Colonic mucosa (tissue), 4 donors: ENCODE measurements at places on chromosomes 13 and 19.
A peak's percentile ranks its signal among the peaks of the same experiment; 100 is the strongest.

DNA sequence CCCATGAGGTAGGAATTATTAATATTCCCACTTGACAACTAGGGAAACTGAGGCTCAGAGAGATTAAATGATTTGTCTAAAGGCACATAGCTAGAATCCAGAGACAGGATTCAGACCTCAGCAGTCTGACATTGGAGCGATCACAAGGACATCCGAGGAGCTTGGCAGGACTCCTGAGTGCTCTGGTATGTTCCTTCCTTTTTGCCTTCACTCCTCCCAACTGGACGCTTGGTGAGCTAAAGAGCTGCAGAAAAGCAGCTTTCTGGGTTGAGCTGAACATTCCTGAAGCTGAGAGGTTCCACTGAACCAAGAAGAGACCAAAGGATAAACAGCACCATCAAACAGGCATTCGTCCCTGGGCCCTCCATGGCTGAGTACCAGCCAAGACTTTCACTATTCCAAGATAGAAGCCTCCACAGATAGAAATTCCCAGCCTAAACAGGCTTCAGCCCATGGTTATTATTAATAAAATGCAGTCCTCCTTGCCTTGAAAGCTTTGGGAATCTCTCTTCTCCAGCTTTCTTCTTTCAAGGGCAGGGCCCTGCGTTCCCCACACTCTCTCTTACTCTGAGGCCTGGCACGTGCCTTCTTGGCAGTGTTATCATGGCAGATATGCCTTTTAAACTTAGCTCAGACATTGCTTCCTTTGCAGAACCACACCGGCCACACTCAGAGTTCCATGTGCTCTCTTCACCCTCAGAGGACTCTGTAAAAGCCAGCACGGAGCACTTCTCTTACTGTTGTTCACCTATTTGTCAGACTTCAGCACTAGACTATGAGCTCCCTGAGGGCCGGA, 97.1 kb downstream of the CYSLTR2 start:
- DNase-seq = peak; percentile 24

DNA sequence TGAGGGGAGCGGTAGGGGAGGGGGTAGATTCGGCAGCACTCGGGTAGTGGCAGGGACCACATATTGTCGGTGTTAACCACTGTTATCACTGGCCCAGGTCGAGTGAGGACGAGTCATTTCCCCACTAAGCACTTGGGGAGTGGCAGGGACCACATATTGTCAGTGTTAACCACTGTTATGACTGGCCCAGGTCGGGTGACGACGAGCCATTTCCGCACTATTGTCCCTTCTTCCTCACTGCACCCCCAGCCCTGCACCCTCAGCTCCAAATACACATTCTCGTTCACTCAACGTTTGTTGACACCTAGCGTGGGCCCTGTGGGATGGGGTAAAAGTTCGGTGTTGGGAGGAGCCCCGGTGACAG, 467 bp upstream of the CLN5 start:
- peak; percentile 46 for DNase-seq

DNA sequence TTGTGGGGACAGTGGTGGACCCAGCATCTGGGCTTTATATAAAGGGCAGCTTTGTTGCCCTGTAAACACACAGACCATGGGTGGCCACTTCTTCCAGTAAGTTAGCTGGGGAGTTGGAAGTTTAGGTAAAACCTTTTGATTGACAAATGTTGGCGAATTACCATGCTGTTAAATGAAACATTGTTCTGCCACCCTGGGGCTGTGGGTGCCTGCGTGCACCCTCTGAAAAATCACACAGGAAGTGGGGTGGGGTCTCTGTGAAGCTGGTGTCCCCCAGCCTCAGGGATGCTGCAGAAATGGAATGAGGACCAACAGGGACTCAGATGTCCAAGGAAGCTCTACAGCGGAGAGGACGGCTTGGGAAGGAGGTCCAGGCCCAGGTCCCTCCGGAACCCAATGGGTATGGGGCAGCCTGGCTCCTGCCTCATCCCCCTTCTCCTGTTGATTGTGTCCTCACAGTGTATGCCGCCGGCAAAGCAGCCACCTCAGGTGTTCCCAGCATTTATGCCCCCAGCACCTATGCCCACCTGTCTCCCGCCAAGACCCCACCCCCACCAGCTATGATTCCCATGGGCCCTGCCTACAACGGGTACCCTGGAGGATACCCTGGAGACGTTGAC, 2.8 kb upstream of the USF2 start:
- DNase-seq = no peak

DNA sequence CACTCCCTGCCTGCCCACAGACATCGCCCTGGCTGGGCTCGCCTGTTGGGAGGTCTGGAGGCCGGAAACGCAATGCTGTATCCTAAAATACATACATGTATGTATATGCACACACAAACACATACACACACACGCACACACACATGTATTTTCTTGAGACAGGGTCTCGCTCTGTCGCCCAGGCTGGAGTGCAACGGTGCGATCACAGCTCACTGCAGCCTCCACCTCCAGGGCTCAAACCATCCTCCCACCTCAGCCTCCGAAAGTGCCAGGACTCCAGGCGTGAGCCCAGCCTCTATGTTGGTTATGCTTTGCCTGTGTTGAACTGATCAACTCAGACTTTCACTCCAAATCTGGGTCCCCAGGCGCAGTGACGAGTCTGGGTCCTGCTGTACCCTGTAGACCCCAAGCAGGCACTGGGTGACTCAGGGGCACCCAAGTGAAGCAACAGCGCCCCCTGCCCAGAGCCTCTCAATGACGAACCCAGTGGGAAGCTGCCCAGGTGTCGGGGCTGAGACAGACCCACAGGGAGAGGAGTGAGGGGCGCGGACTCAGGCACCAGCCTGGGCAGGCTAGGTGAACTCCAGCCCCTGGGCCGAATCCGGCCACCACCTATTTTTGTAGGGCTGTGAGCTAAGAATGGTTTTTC, 27.4 kb upstream of the CACTIN start:
- DNase-seq = no peak

GRCh38 chr13:34842466-34842865, 99.6 kb upstream of the NBEA start:
- no peak for DNase-seq

- no peak for DNase-seq
Observed at GRCh38 chr19:54158812-54159351, 639 bp downstream of the LENG1 start.

- DNase-seq = no peak
Observed at GRCh38 chr19:48190288-48190884, 19.9 kb downstream of the ZSWIM9 start.

GRCh38 chr13:25688536-25688935, 316.8 kb downstream of the ATP8A2 start:
- DNase-seq = peak; percentile 22

DNA sequence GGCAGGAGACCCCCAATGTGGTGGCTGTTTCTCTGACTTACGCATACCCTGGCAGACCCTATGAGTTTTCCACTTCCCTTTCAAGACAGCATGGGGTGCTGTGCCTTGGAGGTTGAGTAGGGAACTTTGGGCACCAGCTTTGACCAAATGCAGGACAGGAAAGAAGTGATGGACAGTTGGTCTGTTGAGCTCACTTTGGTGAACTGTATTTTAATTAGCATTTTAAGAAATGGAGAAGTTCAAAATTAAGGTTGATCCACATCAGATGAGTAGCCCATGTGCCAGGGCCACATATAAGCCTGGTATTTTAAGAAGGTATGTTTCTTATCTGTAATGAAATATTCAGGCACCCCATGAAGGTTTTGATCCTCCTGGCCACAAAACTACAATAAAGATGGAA, 46.1 kb upstream of the RAP2A start:
- no peak for DNase-seq

- no peak for DNase-seq
Observed at GRCh38 chr13:61024046-61024445, 391.6 kb downstream of the PCDH20 start.

- DNase-seq = no peak
Observed at GRCh38 chr13:68026077-68026476, 795.9 kb upstream of the PCDH9 start.

GRCh38 chr13:59633290-59633689, 530.4 kb downstream of the DIAPH3 start:
- DNase-seq = no peak

DNA sequence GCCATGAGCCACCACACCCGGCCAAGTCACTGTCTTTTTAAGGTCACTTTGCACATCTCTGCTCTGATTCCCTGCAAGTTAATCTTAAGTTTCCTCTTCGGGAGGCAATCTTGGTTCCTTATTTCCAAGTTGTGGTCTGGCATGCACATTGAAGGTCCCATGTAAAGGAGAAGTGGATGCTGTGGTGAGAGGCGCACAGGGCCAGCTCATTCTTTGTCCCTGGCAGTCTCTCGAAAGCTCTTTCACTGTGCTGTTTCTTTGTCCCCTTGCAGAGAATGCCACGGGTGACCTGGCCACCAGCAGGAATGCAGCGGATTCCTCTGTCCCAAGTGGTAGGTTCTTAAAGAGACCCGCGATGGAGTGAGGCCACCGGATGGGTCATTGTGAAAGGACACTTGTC, 16.4 kb upstream of the C19orf33 start:
- DNase-seq = no peak

GRCh38 chr13:110044551-110045111, 258.2 kb upstream of the IRS2 start:
- DNase-seq = no peak

DNA sequence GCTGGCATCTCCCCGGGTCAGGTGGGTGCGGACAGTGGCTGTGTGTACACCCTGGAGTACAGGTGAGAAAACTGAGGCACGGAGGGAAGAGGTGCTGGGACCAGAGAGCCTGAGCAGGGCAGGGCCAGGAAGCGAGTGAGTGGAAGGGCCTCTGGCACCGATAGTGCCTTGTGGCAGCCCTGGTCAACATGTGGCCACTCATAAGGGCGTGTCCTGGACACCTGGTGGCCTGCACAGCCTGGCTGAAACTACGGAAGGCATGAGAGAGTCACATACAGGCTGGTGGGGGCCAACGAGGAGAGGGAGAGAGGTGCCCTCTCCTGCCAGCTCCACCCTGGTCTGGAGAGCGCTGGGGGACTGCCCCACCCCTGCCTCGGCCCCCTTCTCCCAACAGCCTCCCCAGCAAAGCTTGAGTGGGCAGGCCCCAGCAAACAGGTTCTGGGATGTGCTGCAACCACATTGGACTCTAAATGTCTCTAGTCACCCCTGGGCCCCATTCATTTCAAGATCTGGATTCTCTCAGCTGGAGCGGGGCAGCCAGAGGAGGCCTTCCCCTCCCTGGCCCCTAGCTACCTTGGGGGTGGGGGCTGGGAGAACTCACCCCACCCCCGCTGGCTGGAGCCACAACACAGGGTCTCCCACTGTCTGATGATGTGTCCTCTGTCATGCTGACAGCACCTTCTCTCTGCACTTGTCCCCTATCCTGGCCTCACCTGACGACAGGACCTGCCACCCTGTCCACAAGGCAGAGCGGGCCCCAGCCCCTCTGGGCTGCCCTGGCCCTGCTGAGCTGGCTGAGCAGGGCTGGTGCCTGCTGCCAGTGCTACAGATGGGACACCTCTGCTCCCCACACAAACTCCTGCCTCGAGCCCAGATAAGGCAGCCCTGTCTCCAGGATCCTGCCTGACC, 5.8 kb downstream of the CBARP start:
- no peak for DNase-seq

DNA sequence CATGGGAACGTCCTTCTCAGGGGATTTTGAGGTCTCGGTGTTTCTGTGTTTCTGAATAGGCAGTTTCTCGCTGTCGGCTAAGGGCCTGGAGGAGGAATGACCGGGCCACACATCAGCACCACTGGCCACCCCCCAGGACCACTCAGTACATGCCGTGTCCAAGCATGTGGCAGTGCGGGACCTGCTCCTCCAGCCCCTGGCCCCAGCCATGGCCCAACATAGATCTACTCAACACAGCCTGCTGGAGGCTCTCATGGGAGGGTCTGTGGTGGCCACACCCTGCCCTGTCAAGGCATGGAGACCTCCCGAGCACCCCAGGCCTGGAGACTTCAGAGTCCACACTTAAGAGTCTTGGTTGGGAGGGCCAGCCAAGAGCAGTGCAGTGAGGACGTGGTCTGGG, 17.5 kb downstream of the IZUMO4 start:
- DNase-seq = no peak

DNA sequence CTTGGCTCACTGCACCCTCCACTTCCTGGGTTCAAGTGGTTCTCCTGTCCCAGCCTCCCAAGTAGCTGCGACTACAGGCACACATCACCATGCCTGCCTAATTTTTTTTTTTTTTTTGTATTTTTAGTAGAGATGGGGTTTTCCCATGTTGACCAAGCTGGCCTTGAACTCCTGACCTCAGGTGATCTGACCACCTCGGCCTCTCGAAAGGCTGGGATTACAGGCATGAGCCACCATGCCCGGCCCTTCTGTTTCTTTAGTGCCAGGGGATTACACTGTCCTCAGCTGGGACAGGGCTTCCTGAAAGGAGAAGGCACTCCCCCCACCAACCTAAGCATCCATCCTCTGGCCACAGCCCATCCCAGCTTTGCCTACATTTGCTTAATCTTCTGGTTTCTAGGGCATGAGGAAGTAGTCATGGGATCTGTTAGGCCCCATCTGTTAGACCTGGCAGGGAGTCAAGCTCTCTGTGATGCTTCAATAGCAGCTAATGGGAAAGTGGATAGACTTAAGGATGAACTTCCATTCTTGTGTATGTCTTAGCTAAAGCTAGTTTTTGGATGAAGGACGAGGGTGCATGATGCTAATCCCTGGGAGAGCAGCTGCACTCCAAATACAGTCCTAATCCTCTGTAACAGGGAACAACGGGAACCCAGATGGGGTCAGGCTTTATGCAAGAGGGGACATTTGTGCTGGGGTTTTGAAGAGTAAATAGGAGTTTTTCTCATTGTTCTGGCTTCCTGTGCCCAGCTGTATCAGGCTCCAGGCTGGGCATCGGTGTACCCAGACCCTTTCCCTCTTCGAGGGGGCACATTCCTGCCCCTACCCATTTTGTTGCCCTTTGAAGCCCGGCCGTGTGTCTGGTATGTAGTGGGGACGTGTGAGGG, 2.6 kb downstream of the VAV1 start:
- peak; percentile 33 for DNase-seq
